Common myeloid progenitor, CD34-positive (primary cell): ENCODE measurements at places on chromosomes 6 and 20.

- no peak for DNase-seq
Measured at GRCh38 chr20:4775322-4776078, 53.8 kb downstream of the PRND start.

DNA sequence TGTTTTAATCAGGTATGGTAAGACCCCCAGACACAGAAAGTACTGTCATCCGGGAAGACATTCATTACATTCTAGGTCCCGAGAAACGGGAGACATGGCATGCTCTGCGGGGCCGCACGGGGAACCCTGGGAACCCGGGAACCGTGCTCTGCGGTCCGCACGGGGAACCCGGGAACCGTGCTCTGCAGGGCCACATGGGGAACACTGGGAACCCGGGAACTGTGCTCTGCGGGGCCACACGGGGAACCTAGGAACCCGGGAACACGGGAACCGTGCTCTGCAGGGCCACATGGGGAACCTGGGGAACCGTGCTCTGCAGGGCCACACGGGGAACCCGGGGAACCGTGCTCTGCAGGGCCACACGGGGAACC, 165.6 kb upstream of the SULF2 start:
- no peak for DNase-seq

DNA sequence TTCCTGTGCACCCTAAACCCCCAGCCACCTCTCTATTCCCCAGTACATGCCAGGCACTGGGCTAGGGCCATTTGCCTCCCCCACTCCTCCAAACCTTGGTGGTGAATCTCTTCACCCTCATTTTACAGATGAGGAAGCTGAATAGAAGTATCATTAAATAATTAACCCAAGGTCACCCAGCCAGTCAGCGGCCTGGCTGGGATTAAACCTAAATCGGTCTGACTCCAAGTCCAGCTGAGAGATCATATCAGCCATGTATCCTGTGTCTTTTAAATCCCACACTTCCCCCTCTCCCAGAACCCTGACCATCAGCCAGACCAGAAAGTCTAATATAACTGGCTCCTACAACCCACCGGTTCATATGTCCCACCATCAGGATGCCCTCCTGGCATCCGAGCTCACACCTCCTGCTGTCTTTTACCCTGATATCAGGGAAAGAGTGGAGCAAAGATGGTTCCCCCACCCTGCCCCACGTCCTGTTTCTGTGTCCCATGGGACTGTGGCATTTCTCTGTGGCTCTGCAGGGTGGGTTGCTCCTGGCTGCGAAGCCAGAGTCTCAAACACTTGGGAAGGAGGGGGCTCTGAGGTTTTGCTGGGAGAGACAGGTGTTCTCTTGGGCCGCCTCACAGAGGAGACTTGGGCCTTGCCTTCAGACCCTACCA, 145.3 kb downstream of the VEGFA start:
- no peak for DNase-seq

DNA sequence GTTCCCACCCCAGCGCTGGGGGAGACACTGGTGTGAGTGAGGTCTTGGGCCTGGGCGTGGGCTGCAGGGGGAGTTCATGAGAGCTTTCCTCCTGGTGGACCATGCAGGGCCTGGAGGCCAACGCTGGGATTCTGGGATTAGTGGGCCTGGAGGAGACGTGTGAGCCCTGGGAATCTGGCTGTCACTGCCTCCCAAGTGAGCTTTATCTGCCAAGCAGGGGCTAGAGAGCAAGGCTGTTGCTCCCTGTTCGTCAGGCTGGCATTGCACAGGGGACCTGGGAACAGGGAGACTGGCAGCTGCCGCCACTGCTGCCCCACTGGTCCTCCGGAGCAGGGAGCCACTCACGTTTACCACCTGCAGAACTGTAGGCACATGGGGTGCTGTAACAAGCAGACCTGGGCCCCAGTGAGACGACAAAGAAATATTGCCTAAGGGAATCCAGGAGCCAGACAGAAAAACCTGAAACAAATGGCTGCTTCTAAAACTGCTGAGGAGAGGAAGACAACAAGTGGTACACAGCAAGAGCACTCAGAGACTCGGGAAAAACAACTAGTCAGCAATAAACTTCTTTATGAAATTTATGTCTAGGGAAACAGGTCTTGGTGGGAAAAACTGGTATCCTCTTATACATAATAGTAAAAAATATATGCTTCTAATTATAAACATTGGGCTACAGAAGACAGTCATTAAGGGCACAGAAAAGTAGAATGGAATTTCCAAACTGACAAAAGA, 45.2 kb downstream of the PPP1R3G start:
- no peak for DNase-seq

GRCh38 chr6:20318851-20319387, 82.8 kb upstream of the E2F3 start:
- no peak for DNase-seq

GRCh38 chr6:39428816-39429215, 106.3 kb upstream of the KCNK16 start:
- no peak for DNase-seq

DNA sequence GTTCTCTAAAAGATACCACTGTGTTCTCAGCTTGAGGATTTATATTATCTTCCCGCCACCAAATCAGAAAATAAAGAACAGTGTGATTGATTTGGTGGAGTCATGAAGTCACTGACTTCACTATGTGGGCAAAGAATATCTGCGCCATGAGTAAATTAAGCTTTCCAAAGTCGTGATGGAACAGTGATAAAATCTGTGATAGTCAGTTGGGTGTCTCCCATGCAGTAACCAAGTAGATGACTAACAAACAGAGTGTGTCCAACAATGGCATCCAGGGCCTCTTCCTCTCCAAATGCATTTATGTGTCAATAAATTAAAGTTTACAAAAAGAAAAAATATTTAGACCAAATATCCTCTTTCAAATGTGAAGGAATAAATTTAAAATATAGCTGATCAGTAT, 87.0 kb upstream of the DST start:
- no peak for DNase-seq

DNA sequence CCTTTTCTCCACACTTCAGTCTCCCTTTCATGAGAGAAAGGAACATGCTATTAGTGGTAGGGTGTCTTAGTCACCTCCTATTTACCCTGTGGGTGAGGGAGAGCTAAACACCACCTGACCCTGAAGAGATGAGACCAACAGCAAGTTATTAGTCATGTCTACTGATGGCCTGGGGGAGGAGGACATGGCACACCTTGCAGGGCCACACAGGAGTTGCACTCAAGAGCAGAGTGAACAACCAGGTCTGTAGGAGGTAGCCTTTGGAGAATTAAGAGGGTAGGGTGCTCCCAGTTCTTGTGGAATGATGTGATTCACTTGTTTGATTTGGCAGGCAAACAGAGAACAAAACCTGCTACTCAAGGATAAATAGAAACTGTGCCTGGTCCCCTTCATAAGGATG, 82.7 kb upstream of the FABP7 start:
- DNase-seq, result no peak

DNA sequence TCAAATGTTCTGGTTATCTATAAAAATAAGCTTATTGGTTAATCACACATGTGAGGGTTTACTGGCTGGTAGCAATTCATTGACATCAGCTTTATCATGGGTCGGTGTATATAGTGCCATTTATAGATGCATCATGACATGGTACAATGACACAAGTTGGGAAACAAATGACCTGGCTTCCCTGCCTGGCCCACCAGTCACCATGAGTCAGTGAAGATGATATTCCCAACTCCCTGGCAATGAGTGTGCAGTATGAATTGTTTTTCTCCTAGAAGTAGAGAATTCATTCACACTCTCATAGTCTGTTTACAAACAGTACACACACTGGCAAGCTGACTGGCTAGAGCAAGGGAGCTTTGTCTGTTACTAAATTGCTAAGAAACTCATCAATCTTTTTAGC, 37.2 kb upstream of the CALHM6 start:
- DNase-seq, result no peak

- no peak for DNase-seq
Measured at GRCh38 chr6:54255886-54256285, 52.4 kb upstream of the TINAG start.

- no peak for DNase-seq
Measured at GRCh38 chr6:170004585-170005210, 253.3 kb downstream of the ERMARD start.

- no peak for DNase-seq
Measured at GRCh38 chr6:157374889-157375443, 6.0 kb upstream of the ZDHHC14 start.

GRCh38 chr6:104784884-104785283, 74.8 kb downstream of the HACE1 start:
- DNase-seq, result no peak

DNA sequence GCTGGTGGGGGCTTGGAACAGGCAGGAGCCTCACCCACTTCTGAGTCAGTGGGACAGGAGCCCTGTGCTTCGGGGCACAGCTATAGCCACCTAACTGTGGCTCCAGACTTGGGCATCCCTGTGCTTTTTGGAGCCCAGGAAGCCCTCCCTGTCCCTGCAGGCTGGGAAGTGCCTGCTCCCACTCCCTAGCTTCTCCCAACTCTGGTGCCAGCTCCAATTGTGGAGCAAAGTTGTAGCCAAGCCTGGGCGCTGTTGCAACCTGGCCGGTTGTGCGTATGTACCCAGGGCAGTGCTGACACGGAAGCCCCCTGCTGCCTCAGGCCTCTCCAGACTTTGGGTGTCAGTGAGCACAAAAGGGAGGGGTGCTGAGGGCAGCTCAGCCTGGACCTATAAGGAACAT, 601.7 kb upstream of the GJE1 start:
- DNase-seq, result no peak

DNA sequence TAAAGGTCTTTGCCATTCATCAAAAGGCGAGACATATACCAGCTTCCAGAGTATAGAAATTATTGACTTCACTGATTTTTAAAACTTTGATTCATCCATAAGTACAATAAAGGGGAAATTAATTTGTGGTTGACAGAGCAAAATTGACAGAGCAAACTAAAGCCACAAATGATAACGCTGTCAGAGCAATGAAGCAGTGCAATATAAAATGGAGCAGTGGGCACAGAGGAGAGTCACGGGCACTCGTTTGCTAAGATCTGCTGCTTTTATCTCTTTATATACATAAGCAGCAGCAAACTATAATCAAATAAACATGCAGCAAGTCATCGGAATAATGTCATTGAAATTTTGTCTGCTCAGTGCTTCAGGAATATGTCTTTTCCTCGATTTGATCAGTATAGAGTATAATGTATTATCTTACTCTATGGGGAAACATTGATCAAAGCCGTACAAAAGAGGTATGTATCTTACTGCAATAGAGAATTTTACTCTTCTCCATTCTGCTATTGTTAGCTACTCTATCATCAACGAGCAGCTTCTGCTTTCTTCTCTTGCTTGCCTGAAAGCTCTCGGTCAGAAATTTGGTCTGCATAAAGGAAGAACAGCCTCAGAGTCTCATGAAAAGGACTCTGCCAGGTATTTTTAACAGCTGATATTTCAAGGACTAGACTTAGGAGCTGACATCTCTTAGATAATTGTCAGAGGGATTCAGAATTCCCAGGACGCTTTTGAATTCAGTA, 546.0 kb upstream of the ARID1B start:
- peak; percentile 69 for DNase-seq

- DNase-seq, result no peak
Measured at GRCh38 chr20:48703511-48704219, 124.1 kb downstream of the PREX1 start.

DNA sequence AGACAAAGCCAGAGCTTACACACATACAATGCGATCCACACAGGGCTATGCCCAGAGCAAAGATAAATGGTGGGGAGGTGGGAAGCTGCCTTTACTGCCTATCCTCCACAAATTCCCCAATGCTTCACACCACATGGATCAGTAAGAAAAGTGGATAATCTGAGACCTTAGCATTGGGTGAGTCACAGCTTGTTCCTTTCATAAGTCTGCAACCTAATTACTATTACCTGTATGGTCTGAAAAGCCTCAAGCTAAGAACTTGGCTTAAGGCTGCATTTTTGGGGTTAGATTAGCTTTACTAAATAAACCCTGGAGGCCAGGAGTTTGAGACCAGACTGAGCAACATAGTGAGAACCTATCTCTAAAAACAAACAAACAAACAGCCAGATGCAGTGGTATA, 66.0 kb upstream of the BTBD3 start:
- DNase-seq, result no peak

GRCh38 chr6:112288475-112288874, 34.1 kb upstream of the LAMA4 start:
- no peak for DNase-seq

GRCh38 chr6:110471726-110472365, 4.6 kb downstream of the SLC22A16 start:
- DNase-seq, result no peak

GRCh38 chr6:13299403-13299821, 28.9 kb downstream of the TBC1D7 start:
- DNase-seq, result no peak

DNA sequence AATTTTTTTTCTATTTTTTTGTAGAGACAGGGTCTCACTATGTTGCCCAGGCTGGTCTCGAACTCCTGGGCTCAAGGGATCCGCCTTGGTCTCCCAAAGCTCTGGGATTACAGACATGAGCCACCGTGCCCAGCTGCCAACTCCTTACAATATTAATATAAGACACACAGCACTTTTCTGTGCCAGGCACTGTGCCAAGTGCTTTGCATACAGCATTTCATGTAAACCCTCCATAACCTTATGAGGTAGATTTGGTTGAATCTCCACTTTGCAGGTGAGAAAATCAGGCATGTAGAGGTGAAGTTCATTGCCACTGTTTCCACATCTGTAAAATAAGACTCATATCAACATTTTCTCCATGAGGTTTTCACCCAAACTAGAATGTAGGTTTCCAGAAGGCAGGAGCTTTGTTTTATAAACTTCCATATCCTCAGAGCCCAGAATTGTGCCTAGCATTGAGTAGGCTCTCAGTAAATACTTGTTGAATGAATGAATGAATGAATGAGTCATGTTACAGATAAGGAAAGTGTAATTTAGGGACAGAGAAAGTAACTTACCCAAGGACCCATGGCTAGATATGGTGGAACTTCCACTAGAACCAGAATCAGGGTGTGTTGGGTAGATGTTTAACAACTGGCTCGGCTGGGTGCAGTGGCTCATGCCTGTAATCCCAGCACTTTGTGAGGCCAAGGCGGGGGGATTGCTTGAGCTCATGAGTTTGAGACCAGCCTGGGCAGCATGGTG, 3.0 kb upstream of the CTNNBL1 start:
- DNase-seq, result no peak

- no peak for DNase-seq
Measured at GRCh38 chr20:38307371-38308046, 3.6 kb downstream of the BPI start.

GRCh38 chr6:139591075-139591865, 216.8 kb upstream of the CITED2 start:
- DNase-seq, result no peak

DNA sequence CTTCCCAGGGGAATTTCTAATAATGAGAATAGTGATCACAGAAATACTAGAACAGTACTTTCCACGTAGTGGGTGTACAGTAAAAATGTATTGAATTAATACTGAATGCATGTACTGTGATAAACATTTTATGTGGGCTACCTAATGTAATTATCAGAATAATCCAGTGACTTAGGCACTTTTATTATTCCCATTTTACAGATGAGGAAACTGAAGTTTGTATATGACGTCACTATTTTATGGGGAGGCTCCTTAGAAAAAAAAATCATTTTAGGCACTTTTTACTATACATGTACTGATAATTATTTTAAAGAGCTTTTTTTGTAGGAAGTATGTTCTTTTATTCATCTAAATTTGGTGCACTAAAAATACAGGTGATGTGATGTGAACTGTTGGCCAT, 275.6 kb upstream of the TAB2 start:
- no peak for DNase-seq
